ENCODE measurements at places on chromosomes 3 and 15. TPM values are rescaled to one million over a fixed set of nuclear protein-coding genes. Genes with fewer than 3 reads are reported as not detected.
A peak's percentile ranks its signal among the peaks of the same experiment; 100 is the strongest.

The CYP1A1 gene
- polyA plus RNA-seq: not detected

The NKIRAS1 gene
- polyA plus RNA-seq: 14.0 TPM

GRCh38 chr3:129657261-129658046 is 51.0 kb upstream of the PLXND1 start:
- no peak for DNase-seq

The DUSP7 gene
- 20.7 TPM for polyA plus RNA-seq

The NUTM1 gene
- polyA plus RNA-seq: not detected

DNA sequence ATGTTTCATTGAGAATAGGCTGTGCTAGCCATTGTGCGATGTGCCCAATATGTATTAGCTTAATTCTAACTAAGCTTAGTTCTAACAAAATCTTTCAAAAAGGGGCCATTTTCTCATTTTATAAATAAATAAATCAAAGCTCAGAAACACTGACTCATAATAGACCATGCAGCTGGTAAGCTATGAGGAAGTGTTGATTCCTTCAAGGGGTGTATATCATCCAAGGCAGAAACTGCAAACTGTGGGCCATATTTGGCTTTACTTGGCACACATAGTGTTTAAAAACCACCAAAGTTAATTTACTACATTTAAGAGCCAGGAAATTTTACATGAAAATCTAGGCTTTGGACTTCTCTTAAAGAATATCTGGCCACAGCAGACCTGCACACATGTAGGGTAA is 136.5 kb downstream of the ZNF621 start:
- no peak for DNase-seq

- no peak for DNase-seq
Measured at GRCh38 chr3:32960404-32961170, 9.1 kb downstream of the CCR4 start.

GRCh38 chr15:98043160-98044014 is 82.9 kb downstream of the ARRDC4 start:
- DNase-seq: no peak

The SRP14 gene
- 650 TPM for polyA plus RNA-seq

The GOLGA6L4 gene
- 24.2 TPM for polyA plus RNA-seq

DNA sequence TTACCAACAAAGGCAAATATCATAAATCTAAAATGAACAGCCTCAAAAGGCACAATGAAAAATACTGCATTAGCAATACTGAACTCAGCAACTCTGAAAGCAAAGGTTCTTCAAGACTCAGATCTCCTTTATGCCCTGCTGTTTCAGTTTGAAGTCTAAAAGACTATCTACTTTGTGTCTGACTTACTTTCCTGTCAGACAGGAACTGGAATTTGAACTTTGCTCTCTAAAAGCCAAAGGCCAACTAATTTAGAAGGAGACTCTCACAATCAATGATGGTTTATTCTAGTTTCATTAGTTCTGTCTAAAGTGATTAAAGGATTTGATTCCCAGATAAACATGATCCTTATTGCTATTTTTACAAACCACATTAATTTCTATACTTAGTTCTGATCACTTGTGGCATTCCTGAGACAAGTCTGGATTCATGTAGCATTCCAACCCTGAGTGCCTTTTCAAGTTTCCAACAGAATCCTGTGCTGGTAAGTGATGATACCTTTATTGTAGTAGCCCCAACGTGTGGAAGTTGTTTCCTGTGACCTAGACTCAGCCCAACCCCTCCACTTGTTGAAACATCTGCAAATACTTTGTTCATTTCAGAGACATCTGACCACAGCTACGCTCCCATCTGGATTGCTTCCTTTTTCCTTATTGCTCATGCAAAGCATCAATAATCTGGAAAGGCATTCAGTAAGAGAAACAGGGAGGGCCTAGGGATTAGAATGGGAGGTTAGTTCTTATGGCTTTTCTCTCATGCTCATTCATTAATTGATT is 14.9 kb upstream of the LEKR1 start:
- DNase-seq: no peak

The STARD9 gene
- polyA plus RNA-seq: 13.4 TPM

- no peak for DNase-seq
Measured at GRCh38 chr3:775178-775880, 317.5 kb upstream of the CNTN6 start.

DNA sequence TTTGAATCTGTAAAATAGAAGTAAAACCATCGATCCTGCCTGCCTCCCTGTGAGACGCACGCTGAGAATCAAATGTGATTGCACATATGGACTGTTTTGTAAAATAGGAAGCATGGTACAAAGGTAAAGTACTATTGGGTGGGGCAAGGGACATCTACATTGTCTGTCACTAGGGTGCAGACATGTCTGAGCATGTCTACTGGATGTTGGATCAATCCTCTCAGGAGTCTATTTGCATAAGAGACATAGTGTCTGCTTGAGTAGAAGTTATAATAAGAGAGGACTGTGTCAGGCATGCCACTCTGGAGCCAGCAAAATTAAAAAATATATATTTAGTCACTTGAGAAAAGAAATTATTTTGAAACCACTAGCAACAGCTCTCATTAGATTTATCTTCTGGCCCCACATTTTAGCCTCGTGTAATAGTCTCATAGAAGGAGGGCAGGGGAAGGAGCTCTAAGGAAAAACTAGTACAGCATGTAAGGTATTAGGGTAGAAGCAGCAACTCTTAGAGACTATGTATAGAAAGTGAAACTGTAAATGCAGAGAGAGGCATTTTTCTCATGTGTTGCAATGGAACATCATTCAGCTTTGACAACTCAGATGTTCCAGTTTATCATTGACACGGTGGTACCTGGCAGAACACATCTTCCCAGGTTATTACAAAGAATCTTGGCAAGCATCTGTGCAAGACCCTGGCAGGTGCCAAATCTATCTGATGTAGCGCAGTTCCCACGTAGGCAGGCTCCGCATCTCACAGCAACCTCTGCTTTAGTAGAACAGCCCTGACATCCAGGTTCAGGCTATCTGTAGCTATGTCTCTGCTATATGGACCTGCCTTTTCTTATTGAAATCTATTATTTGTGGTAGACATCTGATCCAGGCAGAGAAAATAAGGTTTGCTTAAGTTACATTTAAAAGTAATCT is 85.2 kb upstream of the CHL1 start:
- DNase-seq: no peak

- no peak for DNase-seq
Measured at GRCh38 chr3:133593243-133593642, 19.8 kb downstream of the CDV3 start.

DNA sequence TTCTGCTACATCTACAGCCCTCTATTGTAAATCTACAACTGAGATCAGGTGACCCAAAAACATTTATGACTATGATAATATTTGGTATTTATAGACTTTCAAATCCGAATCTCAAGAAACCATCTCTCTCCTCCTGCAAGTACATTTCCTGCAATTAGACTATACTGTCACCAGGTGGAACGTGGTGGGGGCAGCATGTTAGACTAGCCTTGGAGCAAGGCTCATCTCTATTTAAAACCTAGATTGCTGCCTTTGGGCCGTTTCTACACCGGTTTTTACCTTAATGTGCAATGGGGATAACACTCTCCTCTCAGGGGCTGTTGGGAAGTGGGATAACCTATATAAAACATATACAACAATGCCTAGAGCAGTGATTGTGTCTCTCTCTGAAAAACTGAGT is 3.8 kb upstream of the KATNBL1 start:
- no peak for DNase-seq

DNA sequence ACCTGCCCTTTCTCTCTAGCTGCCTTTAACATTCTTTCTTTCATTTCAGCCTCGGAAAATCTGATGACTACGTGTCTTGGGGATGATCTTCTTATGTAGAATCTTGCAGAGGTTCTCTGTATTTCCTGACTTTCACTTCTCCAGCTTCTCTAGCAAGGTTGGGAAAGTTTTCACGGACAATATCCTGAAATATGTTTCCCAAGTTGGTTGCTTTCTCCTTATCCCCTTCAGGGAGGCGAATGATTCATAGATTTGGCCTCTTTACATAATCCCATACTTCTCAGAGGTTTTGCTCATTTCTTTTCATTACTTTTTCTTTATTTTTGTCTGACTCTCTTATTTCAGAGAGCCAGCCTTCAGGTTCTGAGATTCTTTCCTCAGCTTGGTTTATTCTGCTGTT is 62.1 kb upstream of the CCDC54 start:
- DNase-seq: no peak

DNA sequence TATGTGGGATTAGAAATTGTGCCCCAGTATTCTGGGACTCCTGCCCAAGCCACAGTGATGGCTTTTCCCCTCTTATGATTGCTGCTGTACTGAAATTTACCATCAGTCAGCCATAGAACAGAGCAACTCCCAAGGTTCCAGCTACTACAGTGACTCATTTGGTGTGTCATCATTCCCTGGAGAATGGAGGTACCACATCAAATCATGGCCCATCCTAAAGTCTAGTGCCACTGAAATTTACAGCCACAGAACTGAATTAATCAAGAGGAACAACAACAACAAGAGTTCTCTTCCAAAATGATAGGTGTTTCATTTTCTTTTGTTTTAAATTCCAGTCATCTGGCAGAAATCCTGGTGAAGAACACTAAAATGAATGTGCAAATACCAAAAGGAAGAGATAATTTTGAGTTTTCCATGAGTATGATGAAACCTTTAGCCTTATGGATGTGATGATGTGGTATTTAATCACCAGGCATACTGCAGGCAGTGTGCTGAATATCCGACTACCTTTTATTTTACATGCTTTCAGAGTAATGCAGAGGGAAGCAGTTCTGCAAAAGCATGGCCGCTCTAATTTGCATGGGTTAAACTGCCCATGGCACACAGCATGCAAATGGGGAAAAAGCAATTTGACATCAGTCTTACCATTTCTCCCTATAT is 75.6 kb upstream of the SLC2A2 start:
- DNase-seq: no peak

DNA sequence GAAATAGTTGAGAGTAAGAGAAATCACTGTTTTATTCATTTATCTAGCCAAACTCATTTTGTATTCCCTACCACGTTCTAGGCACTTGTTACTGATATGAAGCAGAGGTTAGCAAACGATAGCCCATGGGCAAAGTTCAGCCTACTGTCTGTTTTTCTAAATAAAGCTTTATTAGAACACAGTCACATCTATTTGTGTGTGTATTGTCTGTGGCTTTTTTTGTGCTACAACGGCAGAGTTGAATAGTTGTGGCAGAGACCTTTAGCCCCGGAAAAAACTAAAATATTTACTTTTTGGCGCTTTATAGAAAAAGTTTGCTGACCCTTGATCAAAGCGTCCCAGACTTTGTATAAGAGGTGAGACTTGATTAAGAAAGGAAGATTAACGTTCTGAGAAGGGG is 289.1 kb upstream of the CFAP20DC start:
- no peak for DNase-seq

DNA sequence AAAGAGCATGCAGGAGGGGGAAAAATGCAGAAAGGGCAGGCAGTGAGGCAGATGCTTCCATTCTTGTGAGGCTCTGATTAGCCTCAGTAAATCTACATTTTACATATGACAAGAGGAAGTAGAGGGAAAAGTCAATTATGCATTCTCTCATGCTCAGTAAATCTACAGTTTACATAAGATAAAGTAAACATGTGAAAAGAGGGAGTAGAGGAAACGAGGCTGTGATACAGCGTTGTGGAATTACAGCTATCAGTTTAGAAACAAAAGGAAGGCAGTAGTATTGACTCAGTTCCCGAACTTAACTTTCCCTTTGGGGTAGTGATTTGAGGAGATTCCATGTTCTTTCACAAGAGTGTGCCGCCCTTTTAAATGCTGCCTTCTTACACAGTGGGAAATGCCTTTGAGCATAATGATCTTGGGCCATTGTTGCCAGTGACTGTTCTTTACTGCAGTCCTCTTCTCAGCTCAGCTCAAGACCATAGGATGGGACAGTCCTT is 39.3 kb downstream of the OSTN start:
- DNase-seq: no peak

The CELF6 gene
- polyA plus RNA-seq: 3.5 TPM

GRCh38 chr3:37397396-37397795 is 223.0 kb upstream of the LRRFIP2 start:
- no peak for DNase-seq

DNA sequence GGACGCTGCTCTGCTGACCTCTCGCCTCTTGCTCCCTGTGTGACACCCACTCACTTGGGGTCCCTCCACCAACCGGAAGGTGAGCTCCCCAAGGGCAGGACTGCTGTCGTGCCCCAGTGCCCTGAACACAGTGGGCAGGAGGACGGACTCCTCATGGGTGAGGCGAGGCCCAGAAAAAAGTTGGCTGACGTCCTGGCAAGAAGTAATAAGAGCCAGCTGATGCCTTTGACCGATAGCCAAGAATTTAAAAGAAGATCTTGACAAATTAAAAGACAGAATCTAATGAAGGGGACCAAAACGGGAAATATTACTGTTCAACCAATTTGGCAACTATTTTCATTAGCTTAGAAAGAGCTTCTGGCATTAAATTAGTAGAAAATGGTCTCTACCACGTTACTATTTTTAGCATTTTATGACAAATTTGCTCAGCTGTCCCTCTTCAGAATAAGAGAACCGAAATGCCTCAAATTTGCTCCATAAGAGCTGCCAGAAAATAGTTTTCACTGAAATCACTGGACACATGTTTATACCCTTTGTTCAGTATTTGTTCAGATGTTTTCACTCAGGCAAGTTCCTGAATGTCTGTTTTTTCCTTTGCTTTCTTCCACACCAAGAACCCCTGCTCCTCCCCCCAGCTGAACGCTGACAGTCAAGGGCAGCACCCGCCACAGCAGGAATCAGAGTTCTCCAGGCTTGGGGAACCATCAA is 60.5 kb downstream of the XXYLT1 start:
- peak; percentile 84 for DNase-seq

- no peak for DNase-seq
Measured at GRCh38 chr3:79009861-79010260, 757.9 kb downstream of the ROBO1 start.

- DNase-seq: no peak
Measured at GRCh38 chr3:184395320-184395660, 15.4 kb downstream of the CHRD start.

GRCh38 chr3:32340039-32340438 is 51.6 kb upstream of the CMTM7 start:
- DNase-seq: peak; percentile 69

GRCh38 chr3:127421943-127422662 is 134.3 kb upstream of the PRR20G start:
- no peak for DNase-seq

- DNase-seq: no peak
Measured at GRCh38 chr3:193974191-193974652, 161.7 kb upstream of the HES1 start.

DNA sequence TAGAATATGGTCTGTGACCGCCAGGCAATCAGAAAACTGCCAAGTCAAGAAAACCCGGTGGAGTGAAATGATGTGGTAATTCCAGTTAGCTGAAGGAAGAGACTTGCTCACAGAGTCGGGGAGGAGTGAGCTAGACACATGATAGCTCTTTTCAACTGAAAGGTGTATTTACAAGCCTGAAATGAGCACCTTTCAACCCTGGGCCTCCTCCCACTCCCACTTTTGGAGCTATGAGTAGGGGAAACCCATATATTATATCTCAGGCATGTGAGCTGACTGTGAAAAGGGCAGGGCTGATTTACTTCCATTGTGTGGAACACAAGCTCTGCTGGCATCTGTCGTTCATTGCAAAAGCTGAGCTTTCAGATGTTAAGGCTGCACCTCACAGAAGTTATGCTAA is 960.2 kb downstream of the TUSC7 start:
- peak; percentile 64 for DNase-seq

The IL5RA gene
- polyA plus RNA-seq: 1.0 TPM

- no peak for DNase-seq
Measured at GRCh38 chr3:16329036-16329825, 64.2 kb downstream of the OXNAD1 start.

GRCh38 chr3:14483286-14483685 is 56.9 kb downstream of the GRIP2 start:
- DNase-seq: no peak

- no peak for DNase-seq
Measured at GRCh38 chr15:58386081-58386480, 45.7 kb upstream of the LIPC start.

- DNase-seq: peak; percentile 52
Measured at GRCh38 chr15:69593981-69594966, 141.7 kb downstream of the RPLP1 start.

All from renal pelvis (tissue), 12 donors.